ENCODE measurements at places on chromosomes 5 and 9.

DNA sequence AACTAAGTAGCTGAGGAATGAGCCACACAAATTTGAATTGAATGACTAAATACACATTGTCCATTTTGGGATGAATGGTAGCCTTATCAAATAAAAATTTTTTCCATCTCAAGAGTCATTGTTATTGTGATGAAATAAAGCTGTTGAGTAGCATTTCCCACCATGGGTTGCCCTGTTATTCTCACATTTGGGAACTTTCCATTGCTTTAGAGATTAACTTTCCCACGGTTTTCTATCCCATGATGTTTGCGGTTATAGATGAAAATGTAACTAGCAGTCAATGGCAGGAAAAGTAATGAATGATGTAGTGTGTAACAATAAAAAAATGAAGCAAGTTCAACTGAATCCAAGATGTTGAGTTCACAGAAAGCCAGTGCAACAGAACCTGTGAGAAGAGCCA lies 59.9 kb upstream of the PLPP1 start:
- no peak for DNase-seq

DNA sequence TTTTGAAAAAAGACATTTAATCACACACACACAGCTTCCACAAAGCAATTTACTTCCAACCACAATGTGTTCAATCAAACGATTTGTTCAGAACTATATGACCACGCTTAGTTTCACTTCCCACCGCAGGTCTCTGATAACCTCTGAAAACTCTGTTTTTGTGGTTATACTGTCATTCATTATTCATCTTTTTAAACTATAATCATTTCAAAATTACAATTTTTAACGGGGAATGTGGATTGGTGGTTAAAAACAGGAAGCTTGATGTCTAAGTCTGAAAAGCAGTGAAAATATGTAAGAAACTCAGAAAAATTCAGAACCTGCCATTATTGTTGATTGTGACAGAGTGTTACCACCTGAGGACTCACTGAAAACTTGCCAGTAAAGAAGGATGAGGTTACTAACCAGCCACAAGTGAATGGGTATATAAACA lies 12.7 kb upstream of the TMEM174 start:
- DNase-seq: no peak

- no peak for DNase-seq
These were observed 18.1 kb downstream of the ARHGEF37 start for GRCh38 chr5:149599375-149599774.

DNA sequence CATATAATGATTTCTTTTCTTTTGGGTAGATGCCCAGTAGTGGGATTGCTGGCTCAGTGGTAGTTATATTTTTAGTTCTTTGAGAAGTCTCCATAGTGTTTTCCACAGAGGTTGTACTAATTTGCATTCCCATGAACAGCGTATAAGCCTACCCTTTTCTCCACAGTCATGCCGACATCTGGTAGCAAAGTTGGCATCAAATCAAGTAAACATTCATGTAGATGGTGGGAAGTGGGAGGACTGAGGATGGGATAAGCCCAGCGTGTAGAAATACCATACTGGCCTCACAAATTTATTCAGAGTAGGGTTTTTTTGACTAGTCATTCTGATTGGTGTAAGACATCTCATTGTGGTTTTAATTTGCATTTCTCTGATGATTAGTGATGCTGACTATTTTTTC lies 115.4 kb downstream of the EGFLAM start:
- DNase-seq: no peak

- DNase-seq: no peak
These were observed 11.8 kb downstream of the CCDC187 start for GRCh38 chr9:136292026-136292538.

DNA sequence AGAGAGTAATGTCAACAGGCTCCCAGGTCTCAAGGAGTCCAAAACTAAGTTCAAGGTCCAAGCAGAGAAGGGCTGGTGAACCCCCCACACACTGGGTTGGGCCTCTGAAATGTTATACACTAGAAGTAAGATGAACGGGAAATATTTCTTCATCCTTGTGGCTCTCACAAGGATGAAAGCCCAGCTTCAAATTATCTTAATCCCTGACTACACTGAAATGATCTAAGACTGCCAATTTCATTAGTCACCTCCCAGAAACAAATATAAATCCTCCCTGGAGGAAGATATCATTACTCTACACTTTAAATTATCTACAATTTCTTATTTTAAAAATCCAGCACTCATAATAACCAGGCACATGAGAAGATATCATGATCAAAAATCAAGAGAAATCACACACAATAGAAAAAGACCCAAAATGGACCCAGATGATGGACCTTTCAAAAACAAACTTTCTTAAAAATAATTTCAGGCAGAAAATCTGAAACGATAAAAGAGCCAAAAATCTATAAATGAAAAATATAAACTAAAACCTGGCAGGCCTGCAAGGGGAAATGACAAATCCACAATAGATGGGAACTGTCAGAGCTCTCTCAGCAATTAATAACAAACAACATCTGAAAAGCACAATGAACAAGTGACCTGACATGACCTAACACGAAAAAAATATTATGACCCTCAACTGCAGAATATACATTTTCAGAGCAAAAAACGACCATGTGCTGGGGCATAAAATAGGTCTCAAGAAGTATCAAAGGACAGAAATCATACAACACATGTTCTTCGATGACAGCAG lies 117.4 kb downstream of the GPR21 start:
- DNase-seq: no peak

DNA sequence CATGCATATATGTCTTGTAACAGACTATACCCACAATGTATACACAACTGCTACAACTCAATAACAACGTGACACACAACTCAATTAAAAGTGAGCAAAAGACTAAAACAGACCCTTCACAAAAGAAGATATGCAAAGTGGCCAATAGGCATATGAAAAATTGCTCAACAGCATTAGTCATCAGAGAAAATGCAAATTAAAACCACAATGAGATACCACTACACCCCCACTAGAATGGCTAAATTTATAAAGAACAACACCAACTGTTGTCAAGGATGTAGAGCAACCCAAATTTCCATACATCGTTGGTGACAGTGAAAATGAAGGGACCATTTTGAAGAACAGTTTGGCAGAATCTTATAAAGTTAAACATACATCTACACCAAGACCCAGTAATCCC lies 38.9 kb downstream of the GABRB2 start:
- no peak for DNase-seq

Measured in endodermal cell (in vitro differentiated cells).